Dermis blood vessel endothelial cell (primary cell): ENCODE measurements at places on chromosomes 4 and X. TPM values are rescaled to one million over a fixed set of nuclear protein-coding genes. Genes with fewer than 3 reads are reported as not detected.
A peak's percentile ranks its signal among the peaks of the same experiment; 100 is the strongest.

CFP gene
- total RNA-seq, result 0.19 and 0.85 TPM in 2 replicates

GPR50 gene
- not detected in 2 replicates for total RNA-seq

ZNF674 gene
- 4.1 and 6.6 TPM in 2 replicates for total RNA-seq

QRFPR gene
- total RNA-seq, result not detected in 2 replicates

- DNase-seq, result no peak
These were observed 25.7 kb upstream of the PCDH19 start for GRCh38 chrX:100435726-100436125.

- peak; percentile 53 for DNase-seq
These were observed 80.5 kb downstream of the CLDN34 start for GRCh38 chrX:10047631-10048030.

- no peak for DNase-seq
These were observed 15.8 kb downstream of the EFNB1 start for GRCh38 chrX:68844581-68844980.

GRCh38 chr4:110617075-110617640 is 5.7 kb downstream of the PITX2 start:
- DNase-seq, result no peak

GRCh38 chr4:83964996-83965541 is 429.2 kb downstream of the GPAT3 start:
- no peak for DNase-seq

DNA sequence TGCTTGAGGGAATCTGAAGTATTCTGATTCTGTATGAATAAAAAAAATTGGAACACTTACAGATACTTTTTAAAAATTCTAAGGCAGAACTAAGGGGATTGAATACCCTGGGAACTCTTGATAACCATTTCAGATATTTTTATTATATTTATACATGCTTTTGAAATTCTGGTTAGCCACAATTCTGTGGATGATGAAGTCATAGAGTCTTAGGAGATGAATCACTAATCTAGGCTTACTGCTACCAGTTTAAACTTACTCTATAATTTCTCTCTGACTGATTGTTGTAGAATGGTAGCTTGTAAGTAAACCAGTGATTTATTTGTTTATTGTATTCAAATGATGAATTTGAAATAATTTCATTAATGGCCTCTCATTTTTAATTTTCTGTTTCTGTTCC is 11.4 kb upstream of the SLAIN2 start:
- DNase-seq, result peak; percentile 52

DNA sequence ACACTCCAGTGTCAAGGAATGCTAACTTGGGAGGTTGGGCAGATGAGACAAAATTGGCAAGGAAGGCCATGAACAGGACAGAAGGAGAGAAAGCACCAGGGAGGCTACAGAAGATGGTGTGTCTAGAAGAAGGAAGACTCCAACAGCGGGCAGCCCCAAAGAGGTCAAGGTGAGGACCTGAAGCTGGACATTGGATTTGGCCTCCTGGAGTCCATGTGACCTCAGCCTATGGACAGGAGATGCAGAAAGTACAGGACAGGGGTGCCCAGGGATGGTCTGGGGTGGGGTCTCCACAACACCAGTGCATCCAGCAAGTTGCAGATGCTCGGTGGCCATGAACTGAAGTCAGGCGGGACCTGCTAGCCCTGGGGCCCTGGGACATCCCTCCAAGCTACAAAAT is 86.2 kb downstream of the JAKMIP1 start:
- no peak for DNase-seq

DNA sequence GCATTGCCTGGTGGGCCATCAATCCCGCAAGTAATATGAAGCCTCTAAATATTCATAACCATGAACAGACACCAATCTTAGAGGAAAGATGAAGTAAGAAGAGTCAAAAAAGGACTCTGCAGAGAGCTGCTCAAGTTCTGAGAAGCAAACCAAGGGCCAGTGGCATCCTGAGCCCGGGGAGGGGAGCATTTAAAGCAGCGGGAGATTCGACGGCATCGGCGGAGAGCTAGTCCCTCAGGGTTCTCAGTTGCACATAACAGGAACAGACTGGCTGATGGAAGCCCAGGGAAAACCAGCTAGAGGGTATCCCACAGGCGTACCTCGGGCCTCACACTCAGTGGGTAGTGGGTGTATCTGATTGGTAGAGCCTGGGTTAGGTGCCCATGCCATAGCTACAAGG is 4.9 kb upstream of the PNMA6E start:
- DNase-seq, result no peak

- no peak for DNase-seq
These were observed 1.4 kb upstream of the SERPINA7 start for GRCh38 chrX:106039920-106040319.

DNA sequence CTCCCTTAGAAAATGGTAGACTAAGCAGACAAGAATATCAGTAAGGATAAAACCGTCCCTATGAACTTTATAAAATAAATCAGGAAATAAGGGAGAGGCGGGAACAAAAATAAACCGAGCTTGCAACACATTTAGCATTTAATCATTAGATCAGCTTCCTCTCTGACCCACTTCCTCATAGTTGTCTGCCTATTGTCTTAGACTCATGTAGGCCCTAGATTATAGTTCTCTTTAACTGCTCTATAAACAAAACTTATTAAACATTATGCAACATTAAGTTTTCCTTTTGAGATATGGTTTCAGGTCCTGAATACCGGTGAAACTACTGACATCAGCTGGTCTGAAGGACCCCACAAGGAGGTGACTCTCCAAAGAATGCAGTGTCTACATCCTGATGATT is 15.8 kb upstream of the SRD5A3 start:
- peak; percentile 69 for DNase-seq

- DNase-seq, result peak; percentile 72
These were observed 16.2 kb upstream of the ZCCHC12 start for GRCh38 chrX:118807151-118808017.

DNA sequence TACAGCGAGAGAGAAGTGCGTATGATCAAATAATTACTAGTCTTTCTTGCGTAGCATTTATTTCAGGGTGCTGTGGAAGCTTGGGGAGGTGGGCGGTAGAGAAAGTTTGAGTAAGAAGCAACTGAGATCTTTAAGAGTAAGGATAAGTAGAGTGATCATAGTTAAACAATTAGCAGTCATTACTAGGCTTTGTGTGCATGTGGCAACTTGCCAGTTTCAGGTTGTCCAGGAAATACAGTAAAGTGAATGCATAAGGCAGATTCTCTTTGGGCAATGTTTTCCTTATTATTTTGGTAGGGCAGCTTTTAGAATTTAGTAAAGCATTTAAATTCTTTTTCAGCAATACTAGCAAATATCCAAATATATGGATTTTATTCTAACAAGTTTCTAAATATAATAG is 57.0 kb downstream of the HPGDS start:
- peak; percentile 70 for DNase-seq

DNA sequence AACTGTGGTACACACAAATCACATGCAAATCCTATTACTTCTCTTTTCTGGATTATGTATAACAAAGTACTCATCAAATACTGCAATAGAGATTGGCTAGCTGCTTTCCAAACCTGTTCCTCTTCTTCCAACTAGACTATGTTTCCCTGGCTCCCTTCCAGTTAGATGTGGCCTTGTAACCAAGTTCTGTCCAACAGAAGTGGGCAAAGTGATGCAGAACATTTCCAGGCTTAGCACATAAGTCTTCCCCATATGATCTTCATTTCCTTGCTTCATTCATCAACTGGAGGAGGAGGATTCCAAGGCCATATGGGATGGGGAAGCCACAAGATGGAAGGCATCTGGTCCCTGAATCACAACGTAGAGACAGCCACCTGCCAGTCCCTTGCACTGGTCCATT is 8.0 kb downstream of the SLC9A7 start:
- no peak for DNase-seq
